Astrocyte of the hippocampus (primary cell): ENCODE measurements at places on chromosomes 5 and 9.

GRCh38 chr9:89036891-89037290, 45.6 kb downstream of the S1PR3 start:
- DNase-seq, result no peak

DNA sequence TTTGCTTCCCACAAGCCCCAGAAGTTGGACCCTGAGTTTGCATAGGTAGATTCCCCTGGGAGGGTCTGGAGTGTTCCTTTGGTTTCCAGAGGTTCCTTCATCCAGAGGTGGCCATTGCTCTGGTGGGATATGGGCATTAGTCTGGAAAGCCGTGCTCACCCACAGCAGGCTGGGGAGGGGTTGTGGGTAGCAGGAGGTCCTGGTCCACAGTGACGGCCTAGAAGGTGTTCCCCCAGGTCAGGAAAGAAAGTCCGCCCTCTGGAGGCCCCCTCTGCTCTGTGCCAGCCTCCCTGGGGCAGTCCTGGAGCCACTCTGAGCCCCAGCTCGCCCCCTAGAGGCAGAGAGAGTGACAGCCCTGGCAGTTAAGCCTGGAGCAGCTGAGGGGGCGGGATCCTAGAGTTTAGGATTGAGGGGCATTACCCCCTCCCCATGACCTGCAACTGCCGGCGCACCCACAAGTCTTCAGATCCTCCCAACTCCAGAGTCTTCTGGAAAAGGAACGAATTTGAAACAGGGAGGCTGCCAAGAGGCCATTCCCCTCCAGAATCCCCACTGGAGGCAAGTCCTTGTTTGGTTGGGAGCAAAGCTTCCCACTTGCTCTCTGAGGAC, 36.8 kb downstream of the NDST1 start:
- DNase-seq, result peak; percentile 65

GRCh38 chr5:78364005-78364404, 3.6 kb downstream of the SCAMP1 start:
- no peak for DNase-seq

DNA sequence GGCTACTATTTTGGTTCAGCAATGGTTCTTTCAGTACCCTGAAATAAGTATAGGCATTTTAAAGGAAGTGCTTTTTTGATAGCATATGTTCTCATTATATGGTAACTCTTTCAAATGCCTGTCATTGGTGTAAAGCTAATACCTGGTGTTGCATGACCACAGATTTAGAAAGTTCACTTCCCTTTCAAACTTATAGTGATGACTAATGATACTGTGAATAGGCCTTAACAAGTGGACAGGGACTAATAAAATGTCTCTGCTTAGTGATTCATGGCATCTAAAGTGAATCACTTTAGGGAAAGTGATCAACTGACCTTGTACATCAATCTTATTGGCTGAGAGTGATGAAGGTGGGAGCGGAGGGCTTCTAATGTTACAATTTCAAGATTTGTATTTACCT, 21.6 kb downstream of the MRPL22 start:
- peak; percentile 7 for DNase-seq

DNA sequence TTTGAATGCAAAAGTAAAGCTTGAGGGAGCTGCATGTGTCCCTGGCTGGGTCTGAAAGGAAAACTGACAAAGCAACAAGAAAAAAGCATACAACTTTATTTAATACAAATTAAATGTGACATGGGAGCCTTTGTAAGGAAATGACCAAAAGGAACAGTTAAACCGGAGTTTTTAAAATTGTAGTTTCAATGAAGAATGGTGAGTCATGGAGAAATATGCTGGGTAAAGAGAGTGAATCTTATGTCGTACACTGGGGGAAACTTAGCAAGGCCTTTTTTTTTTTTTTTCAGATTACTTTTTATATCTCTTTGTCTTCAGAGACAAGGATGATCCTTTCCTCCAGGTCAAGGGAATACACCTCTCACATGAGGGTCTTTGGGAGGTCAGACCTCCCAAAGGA, 50.1 kb upstream of the FBXL17 start:
- peak; percentile 11 for DNase-seq

DNA sequence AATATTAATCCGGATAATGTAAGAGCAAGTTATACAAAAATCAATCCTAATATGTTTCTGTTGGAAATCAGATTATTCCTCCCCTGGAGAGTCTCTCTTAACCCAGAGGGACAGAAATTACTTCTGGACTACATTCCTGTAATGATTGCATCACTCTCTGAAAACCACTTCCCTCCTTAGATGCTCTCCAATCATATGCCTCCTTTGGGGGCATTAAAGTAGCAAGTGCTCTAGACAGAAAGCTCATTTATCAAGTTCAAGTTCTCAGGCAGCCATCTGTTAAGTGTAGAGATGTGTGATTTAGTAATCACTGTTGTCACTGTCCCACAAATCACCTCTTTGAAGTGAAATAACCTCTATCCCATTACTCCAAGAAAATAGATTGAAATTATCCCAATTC, 247.1 kb downstream of the SLCO4C1 start:
- peak; percentile 1 for DNase-seq

GRCh38 chr5:56951126-56951945, 587 bp downstream of the MIER3 start:
- peak; percentile 49 for DNase-seq

- no peak for DNase-seq
Measured at GRCh38 chr9:29928072-29928471, 2354.8 kb upstream of the C9orf72 start.

GRCh38 chr9:125337236-125337635, 75.6 kb downstream of the GAPVD1 start:
- DNase-seq, result no peak

DNA sequence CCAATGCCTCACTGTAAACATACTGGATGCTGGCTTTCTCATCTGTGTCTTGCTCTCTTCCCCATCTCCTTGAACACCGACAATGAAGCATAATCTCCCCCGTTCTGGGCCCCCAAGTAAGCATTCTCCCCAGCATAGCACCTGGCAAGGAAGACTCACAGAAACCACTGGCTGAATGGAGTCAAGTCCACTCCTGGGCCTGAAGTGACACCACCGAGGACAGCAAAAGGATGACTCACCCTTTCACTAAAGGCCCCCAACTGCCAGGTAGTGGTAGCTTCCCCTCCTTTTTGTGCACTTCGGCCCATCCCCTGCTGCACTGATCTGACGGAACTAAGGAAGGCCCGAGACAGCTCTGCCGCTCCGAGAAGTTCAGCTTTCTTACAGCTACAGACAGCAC, 9.4 kb downstream of the VDAC1 start:
- no peak for DNase-seq

DNA sequence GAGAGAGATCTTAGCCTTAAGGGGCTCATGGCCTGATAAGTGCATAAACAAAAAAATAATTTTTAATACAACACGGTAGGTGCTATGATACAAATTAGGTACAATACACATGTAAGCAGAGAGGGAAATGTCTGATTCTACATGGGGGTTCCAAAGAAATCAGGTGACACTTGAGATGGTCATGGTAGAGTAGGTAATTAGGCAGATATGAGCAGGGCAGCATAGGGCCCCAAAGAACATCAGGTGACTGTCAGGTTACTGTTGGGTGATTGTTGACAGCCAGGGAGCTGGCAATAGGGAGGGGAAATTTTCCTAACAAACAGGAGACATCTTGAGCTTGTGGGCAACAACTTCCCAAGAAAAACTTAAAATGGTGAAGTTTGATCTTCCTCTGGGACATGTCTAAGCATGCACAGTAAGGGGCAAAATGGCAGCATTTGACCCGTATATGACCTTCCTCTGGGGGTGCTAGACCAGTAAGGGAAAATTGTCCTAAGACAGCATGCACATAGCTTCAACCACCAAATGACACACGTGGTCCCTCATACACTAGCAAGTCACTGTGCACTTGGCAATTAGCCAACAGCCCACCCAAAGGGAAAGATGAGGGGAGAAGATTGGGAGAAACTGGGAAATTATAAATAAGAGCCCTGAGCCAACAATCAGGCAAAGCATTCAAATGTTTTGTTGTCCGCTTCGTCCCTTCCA, 37.3 kb upstream of the TENT4A start:
- no peak for DNase-seq

GRCh38 chr5:167356374-167356773, 935.1 kb upstream of the WWC1 start:
- no peak for DNase-seq
